ENCODE measurements at places on chromosomes 6 and 20. TPM values are rescaled to one million over a fixed set of nuclear protein-coding genes. Genes with fewer than 3 reads are reported as not detected.

DNA sequence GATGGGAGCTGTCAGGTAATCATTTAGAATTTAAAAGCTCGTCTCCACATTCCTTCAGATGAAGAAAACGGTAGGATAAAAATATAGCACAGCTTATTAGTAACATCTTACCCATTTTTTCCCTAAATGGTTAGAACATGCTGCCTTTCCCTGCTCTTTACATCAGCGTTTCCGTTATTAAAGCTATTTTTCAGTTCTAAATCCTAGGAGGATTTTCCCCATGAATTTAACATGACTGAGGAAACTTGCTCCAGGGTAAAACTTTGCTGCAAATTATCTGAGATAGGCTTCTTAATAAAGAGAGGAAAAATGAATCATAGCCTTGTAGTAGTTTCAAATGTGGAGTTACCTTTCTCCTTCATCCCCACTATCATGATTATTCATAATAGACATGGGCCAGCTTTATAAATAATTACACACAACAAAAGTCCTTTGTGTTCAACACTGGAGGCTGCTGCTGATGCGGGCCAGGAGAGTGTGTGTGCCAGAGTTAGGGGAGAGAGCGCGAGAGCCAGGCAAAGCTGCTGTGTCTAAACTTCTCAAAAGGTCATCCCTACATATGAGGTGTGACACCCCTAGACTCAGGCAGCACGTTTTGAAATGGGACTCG is 24.4 kb downstream of the MYLIP start:
- peaks cover 35% of the 10 kb centered on the region for H3K36me3 ChIP-seq
- H3K27me3 ChIP-seq: no peaks in the 10 kb centered on the region
- no peaks in the 10 kb centered on the region for H3K4me1 ChIP-seq
- no peak for DNase-seq
- no peak overlapping the region for H3K4me3 ChIP-seq

- no peak for DNase-seq
- no peak overlapping the region for H3K4me3 ChIP-seq
- H3K4me1 ChIP-seq: no peaks in the 10 kb centered on the region
Measured at GRCh38 chr6:163001330-163001729, 273.6 kb downstream of the PACRG start.

GRCh38 chr6:10403385-10404106 is 11.3 kb downstream of the TFAP2A start:
- no peaks in the 10 kb centered on the region for H3K36me3 ChIP-seq
- H3K27ac ChIP-seq: no peak overlapping the region
- DNase-seq: no peak
- H3K4me1 ChIP-seq: peaks cover 6% of the 10 kb centered on the region
- H3K27me3 ChIP-seq: peaks cover 60% of the 10 kb centered on the region

GRCh38 chr20:2692886-2693285 is 306 bp downstream of the EBF4 start:
- no peaks in the 10 kb centered on the region for H3K4me1 ChIP-seq
- H3K27ac ChIP-seq: no peak overlapping the region
- no peak overlapping the region for H3K4me3 ChIP-seq
- peaks cover 55% of the 10 kb centered on the region for H3K27me3 ChIP-seq
- no peak for DNase-seq

DNA sequence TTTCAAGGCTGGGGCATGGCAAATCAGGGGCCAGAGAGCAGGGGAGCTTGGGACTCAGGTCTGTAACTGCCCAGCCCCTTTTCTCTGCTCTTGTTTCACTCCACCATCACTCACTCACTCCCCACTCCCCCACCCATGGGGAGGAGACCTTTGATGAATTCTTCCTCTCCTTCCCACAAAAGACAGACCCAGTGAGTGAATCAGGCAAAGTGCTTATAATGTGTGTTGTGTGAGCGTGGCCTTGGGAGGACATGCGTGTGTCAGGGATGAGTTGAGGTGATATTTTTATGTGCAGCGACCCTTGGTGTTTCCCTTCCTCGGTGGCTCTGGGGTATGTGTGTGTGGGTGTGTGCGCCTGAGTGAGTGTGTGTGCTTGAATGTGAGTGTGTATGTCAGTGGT is 1.0 kb upstream of the CUL9 start:
- no peaks in the 10 kb centered on the region for H3K4me1 ChIP-seq
- H3K36me3 ChIP-seq: peaks cover 34% of the 10 kb centered on the region
- no peak overlapping the region for H3K27ac ChIP-seq
- peak overlapping the region; percentile 86 for H3K4me3 ChIP-seq
- DNase-seq: no peak

SLC17A3 gene
- not detected for total RNA-seq

BPI gene
- not detected for total RNA-seq

DNA sequence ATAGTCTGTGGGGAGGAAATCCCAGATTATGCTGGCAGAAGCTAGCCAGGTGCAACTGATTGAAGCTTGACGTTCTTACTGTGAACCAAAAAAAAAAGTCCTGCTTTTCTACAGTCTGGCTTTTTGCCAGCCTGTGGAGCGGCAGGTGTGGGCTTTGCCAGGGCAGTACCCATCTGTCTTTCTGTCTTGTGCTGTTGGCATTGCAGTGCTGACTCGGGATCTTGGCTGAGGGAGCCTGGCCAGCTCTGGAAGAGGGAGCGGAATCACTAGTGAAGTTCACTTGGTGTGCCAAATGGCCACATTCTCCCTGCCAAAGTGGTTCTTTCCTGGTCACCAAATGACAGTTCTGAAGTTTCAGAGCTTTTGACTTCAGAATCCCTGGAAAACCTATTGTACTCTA is 5.0 kb downstream of the KIF3B start:
- no peak overlapping the region for H3K4me3 ChIP-seq
- no peak for DNase-seq
- H3K27ac ChIP-seq: no peak overlapping the region
- H3K36me3 ChIP-seq: no peaks in the 10 kb centered on the region

DNA sequence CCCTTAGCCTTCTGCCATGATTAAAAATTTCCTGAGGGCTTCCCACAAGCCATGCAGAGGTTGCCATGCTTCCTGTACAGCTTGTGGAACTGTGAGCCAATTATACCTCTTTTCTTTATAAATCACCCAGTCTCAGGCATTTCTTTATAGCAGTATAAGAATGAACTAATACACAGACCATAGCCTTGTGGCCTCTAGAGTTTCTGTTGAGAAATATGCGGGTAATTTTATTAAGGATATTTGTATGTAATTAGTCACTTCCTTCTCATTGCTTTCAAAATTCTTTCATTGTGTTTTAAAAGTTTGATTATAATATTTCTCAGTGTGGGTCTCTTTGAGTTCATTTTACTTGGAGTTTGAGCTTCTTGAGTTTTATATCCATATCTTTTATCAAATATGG is 484.9 kb downstream of the COL12A1 start:
- no peak overlapping the region for H3K4me3 ChIP-seq
- H3K27ac ChIP-seq: no peak overlapping the region
- no peaks in the 10 kb centered on the region for H3K36me3 ChIP-seq
- H3K4me1 ChIP-seq: no peaks in the 10 kb centered on the region
- H3K27me3 ChIP-seq: no peaks in the 10 kb centered on the region
- no peak for DNase-seq

- H3K4me1 ChIP-seq: no peaks in the 10 kb centered on the region
- H3K27ac ChIP-seq: no peak overlapping the region
- H3K36me3 ChIP-seq: no peaks in the 10 kb centered on the region
- H3K27me3 ChIP-seq: no peaks in the 10 kb centered on the region
- H3K4me3 ChIP-seq: no peak overlapping the region
- DNase-seq: no peak
Measured at GRCh38 chr20:38272398-38272797, 11.9 kb upstream of the KIAA1755 start.

GRCh38 chr6:38713812-38714211 is 1.3 kb upstream of the DNAH8 start:
- no peaks in the 10 kb centered on the region for H3K4me1 ChIP-seq
- H3K4me3 ChIP-seq: no peak overlapping the region
- no peak overlapping the region for H3K27ac ChIP-seq
- no peak for DNase-seq

CRIP3 gene
- 15.3 TPM for total RNA-seq

L3MBTL3 gene
- 7.8 TPM for total RNA-seq

GRCh38 chr6:52731719-52732118 is 31.6 kb downstream of the GSTA2 start:
- DNase-seq: peak; percentile 50
- no peak overlapping the region for H3K4me3 ChIP-seq
- no peaks in the 10 kb centered on the region for H3K36me3 ChIP-seq
- no peak overlapping the region for H3K27ac ChIP-seq
- H3K27me3 ChIP-seq: no peaks in the 10 kb centered on the region

DNA sequence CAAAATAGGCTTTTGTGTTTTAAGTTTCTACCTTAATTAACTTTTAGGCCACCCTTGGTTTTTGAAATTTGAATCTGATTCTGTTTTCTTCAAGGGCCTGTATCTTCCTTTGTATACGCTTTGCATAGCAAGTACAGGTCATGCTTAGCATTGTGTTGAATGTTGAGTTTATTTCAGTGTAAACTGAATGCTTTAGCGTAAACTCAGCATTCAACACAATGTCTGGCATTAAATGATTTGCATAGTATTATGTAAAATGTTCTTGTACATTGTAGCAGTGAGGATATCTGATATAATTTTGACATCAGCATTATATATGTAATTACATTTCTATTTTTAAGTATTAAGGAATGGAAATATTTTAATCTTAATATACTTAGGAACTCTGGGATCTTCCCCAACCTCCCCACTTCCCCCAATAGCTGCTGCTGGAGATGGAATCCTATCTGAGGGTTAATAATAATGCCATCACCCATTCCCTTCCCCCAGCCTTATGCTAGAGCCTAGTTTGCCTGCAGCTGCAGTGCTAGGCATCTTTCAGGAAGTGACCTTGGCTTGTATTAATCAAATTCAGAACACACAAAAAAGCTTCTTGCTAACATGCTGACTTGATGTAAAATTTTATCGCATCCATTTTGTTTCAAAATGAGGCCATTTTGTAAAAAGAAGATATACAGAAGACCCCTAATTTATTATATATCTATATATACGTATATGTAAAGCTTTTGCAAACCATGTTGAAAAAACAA is 73.1 kb downstream of the NCOA3 start:
- peaks cover 3% of the 10 kb centered on the region for H3K4me1 ChIP-seq
- no peak for DNase-seq
- H3K36me3 ChIP-seq: peaks cover 8% of the 10 kb centered on the region
- H3K27me3 ChIP-seq: no peaks in the 10 kb centered on the region

SLC4A11 gene
- total RNA-seq: 29.4 TPM

C6orf15 gene
- not detected for total RNA-seq

DNA sequence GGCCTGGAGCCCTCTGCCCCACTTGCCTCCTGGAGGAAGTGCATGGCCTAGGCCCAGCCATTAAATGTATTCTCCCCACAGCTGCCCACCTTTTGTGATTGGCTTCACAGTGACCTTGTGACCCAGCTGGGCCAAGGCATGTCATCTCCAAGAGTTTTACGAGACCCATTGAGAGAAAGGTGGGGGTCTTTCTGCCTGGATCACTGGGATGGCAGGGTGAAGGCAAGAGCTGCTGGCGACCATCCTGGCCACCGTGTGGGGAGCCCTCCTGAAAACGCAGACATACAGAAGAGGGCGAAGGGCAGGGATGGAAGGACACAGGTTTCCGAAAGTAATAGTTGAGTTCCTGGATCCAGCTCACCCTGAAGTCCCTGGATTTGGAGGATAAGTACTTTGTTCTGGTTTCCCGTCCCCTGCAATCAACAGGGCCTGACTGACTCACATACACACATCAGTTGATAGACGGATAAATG is 12.3 kb upstream of the SPO11 start:
- H3K4me3 ChIP-seq: no peak overlapping the region
- no peaks in the 10 kb centered on the region for H3K27me3 ChIP-seq
- no peaks in the 10 kb centered on the region for H3K36me3 ChIP-seq
- DNase-seq: no peak

DNA sequence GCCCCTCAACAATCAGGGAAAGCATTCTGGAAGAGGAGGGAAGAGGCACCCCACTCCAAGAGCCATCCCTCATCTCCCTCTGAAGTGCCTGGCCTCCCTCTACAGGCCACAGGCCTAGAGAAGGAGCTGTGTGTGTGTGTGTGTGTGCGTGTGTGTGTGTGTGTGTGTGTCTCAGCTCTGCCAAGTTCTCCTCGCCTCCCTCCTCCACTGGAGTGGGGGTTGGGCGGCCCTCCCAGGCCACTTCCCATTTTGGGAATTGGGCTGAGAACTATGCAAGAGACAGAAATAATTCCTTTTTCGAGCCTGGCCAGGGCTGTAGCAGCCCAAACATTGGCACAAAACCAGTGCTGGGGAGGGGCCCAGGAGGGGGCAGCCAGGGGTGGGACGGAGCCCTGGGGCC is 35.7 kb downstream of the KCNB1 start:
- peak; percentile 71 for DNase-seq
- H3K27ac ChIP-seq: no peak overlapping the region
- H3K27me3 ChIP-seq: no peaks in the 10 kb centered on the region
- peaks cover 6% of the 10 kb centered on the region for H3K4me1 ChIP-seq

VWA7 gene
- 2.5 TPM for total RNA-seq

DNA sequence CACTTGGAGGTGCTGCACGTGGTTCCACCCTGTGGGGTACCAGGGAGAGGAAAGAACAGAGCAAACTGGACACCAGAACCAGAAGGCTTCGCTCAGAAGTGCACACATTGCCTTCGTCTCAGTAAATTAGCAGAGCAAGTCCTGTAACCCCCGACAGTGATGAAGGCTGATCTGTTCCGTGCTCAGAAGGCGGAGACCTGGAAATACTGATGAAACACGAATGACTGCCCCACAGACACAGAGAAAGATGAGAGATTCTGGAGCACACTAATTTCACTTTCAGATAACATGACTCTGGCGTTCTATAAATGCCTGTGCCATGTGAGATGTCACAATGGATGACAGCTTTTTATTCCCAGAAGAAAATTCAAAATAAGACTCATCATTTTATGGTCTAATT is 44.2 kb upstream of the CCR6 start:
- no peaks in the 10 kb centered on the region for H3K4me1 ChIP-seq
- no peaks in the 10 kb centered on the region for H3K36me3 ChIP-seq
- H3K27me3 ChIP-seq: no peaks in the 10 kb centered on the region
- no peak overlapping the region for H3K4me3 ChIP-seq

DNA sequence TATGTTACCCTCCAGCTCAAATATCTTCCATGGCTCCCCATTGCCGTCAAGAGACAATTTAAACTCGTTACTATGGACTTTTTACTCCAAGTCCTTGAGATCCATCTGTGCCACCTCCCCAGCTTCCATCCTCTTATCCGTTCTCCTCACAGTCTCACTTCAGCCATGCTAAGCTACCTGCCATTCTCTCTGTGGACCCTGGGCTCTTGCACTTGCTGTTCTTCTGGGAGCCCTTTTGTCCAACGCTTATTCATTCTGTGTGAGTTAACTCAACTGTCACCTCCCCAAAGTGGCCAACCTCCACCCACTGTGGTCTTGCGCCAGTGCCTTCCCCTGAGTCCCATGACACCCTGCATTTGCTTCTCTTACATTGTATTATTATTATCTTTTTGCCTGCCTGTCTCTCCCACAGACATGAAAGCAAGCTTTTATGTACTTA is 132.4 kb downstream of the BCAS1 start:
- no peak overlapping the region for H3K27ac ChIP-seq
- H3K4me3 ChIP-seq: no peak overlapping the region
- H3K27me3 ChIP-seq: no peaks in the 10 kb centered on the region
- DNase-seq: no peak
- no peaks in the 10 kb centered on the region for H3K36me3 ChIP-seq
- peaks cover 12% of the 10 kb centered on the region for H3K4me1 ChIP-seq

All from H9 (cell line).